ENCODE measurements at places on chromosomes 5 and 9.

- H3K36me3 ChIP-seq = peaks cover 50% of the 10 kb centered on the region
- H3K27me3 ChIP-seq = no peaks in the 10 kb centered on the region
- peak overlapping the region; percentile 60 for H3K27ac ChIP-seq
- no peak overlapping the region for H3K4me3 ChIP-seq
- DNase-seq = peak; percentile 47
- H3K4me1 ChIP-seq = peaks cover 17% of the 10 kb centered on the region
Measured at GRCh38 chr5:157328277-157328912, 62.5 kb downstream of the CYFIP2 start.

DNA sequence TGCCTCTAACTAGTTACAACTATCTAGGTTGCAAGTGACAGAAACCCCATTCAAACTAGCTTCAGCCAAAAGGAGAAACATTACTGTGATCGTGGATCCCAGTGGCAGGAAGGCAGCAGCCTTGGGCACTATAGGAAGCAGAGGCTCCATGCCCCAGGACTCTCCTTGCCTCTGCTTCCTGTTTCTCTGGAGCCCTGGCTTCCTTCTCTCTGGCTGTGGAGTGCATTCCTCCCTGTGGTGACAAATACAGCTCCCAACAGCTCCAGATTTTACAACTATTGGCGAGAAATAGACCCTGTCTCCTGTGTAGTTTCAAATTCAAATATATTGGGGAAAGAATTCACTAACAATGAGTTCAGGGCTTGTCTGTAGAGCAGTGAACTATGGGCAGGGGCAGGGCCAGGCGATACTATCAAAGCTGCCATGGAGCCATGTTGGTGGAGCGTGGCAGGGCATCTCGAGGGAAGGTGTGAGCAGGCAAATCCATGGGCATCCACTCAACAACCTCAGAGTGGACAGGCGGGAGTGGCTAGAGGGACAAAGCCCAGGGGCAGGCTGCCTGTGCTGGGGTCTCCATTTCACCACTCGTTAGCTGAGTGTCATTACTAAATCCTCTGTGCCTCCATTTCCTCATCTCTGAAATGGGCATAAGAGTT lies 189.5 kb downstream of the ERCC6L2 start:
- no peaks in the 10 kb centered on the region for H3K36me3 ChIP-seq
- H3K4me1 ChIP-seq = peaks cover 4% of the 10 kb centered on the region
- no peak overlapping the region for H3K27ac ChIP-seq
- no peak for DNase-seq
- H3K4me3 ChIP-seq = no peak overlapping the region
- peaks cover 6% of the 10 kb centered on the region for H3K27me3 ChIP-seq

DNA sequence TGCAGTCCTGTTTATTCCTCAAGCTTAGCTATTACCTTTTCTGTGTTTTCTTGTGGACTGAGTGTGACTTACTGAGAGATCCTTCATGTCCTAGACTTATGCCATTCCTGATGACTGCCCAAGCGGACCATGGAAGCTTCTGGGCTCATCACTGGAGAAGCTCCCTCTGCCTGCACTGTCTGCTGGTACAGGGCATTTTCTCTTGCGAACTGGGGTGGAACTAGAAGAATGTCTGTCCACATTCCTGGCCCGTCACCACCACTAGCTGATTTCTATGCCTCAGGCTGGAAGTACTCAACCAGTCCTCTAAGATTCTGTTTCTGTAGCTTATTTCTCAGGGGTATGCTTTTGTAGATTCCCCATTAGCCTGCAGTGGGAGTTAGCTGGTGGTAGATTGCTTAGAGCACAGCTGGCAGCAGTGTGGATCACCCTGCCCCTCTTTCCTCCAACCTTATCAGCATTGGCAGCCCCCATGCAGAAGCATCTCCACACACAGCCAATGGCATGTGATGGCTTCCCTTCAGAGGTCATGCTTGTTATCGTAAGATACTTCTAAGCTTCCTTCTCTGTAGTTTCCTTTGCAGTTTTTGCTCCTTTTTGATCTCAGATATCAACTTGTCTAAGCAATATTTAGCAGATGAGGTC lies 12.4 kb downstream of the SLC36A1 start:
- no peak overlapping the region for H3K4me3 ChIP-seq
- no peaks in the 10 kb centered on the region for H3K36me3 ChIP-seq
- no peak for DNase-seq
- no peaks in the 10 kb centered on the region for H3K27me3 ChIP-seq

GRCh38 chr5:59768152-59769040 lies 125.1 kb downstream of the PDE4D start:
- peak overlapping the region; percentile 43 for H3K4me3 ChIP-seq
- peaks cover 2% of the 10 kb centered on the region for H3K4me1 ChIP-seq
- peaks cover 54% of the 10 kb centered on the region for H3K27me3 ChIP-seq
- peak; percentile 27 for DNase-seq

GRCh38 chr5:131417240-131417869 lies 153.5 kb downstream of the CDC42SE2 start:
- peak overlapping the region; percentile 67 for H3K4me3 ChIP-seq
- H3K27ac ChIP-seq = peak overlapping the region; percentile 52
- peak; percentile 83 for DNase-seq
- H3K4me1 ChIP-seq = peaks cover 35% of the 10 kb centered on the region

GRCh38 chr9:116137581-116137980 lies 16.0 kb upstream of the PAPPA start:
- H3K4me1 ChIP-seq = no peaks in the 10 kb centered on the region
- no peaks in the 10 kb centered on the region for H3K27me3 ChIP-seq
- DNase-seq = no peak
- H3K4me3 ChIP-seq = no peak overlapping the region
- no peak overlapping the region for H3K27ac ChIP-seq
- no peaks in the 10 kb centered on the region for H3K36me3 ChIP-seq

GRCh38 chr5:111066261-111066938 lies 5.1 kb upstream of the TSLP start:
- peaks cover 57% of the 10 kb centered on the region for H3K27me3 ChIP-seq
- DNase-seq = no peak
- H3K36me3 ChIP-seq = no peaks in the 10 kb centered on the region
- no peak overlapping the region for H3K4me3 ChIP-seq

DNA sequence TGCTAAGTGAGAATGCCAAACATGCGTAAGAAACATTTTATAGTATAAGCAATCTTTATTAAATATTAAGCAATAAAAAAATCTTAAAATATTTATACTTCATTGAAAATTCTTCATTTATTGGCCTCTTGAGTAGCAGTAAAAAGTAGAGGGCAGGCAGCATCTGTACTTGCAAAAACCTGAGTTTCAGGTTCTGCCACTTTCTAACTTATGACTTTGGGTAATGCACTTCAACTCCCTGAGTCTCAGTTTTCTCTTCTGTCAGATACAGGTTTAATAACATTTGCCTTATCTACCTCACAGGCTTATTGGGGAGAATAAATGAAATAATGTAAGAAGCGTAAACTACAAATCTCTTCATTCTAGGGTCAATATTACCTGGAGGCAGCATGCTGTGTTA lies 19.8 kb upstream of the MCTP1 start:
- no peak overlapping the region for H3K4me3 ChIP-seq
- DNase-seq = no peak
- H3K36me3 ChIP-seq = no peaks in the 10 kb centered on the region
- H3K4me1 ChIP-seq = no peaks in the 10 kb centered on the region

DNA sequence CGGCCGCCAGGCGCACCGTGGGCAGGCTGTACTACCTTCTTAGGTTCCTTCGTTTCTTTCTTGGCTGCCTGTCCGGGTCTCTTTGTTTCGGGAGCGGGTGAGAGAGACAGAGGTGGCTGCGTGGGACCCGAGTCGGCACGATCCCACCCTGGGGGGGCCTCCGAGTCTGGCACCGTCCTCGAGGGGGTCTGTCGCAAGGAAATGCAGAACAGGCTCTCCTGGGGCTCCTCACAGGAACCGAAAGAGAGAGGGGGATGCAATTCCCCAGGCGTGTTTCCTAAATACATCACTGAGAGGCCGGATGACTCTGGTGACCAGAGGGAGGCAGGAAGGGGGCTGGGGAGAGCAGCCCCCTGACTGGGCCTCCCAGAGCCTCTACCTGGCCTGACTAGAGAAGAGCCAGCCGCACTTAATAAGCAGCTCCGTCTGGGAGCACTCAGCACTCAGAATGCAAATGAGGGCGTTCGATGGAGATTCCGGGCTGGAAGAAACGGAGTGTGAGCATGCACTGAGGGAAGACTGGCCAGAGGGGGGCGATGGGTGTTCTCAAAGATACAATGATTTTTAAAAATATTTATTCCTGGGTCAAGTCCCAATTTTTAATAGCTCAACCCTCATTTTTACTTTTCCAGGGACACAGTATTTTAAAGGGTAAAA lies 11.7 kb upstream of the INPP5E start:
- H3K4me3 ChIP-seq = no peak overlapping the region
- no peaks in the 10 kb centered on the region for H3K27me3 ChIP-seq
- H3K27ac ChIP-seq = no peak overlapping the region
- DNase-seq = no peak

DNA sequence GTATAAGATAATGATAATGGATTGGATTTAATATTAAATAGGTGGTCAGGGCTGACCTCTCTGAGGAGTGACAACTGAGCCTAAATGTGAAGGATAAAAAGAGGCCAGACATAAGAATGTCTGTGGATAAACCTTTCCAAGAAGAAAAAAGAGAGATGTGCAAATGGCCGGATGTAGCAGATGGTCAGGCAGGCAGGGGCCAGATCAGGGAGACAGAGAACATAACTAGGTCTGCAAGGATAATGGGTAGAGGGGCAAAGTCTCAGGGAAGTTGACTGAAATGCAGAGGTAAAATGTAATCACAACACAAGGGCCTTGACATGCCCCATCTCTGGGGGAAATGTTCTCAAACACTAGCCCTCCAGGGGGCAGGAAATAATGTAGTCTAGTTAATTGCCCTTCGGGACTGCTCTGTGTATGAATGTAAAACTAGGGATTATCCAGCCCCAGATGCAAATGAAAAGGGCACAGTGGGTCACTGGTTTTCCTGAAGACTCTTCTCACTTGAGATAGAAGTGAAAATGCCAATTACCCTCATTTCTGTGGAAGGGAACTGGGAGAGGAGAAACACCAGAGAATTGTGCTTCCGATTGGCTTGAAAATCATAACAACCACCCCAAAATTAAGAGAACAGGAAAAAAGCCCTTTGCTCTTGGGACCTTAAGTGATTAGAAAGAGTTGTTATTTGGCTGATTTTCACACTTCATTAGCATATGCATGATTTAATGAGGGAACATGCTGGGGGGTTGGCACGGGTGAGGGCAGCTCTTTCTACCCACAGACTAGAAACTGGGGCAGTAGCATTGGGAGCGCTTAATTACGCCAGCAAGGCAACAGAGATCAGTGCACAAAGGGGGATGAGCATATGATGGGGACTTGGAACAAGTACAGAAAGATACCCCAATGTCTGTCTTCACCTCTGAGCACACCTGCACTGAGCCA lies 88.6 kb downstream of the PPP2R2B start:
- peaks cover 25% of the 10 kb centered on the region for H3K4me1 ChIP-seq
- no peak overlapping the region for H3K4me3 ChIP-seq
- no peak for DNase-seq
- no peak overlapping the region for H3K27ac ChIP-seq
- H3K27me3 ChIP-seq = peaks cover 3% of the 10 kb centered on the region
